ENCODE measurements at places on chromosomes 4 and X. TPM values are rescaled to one million over a fixed set of nuclear protein-coding genes. Genes with fewer than 3 reads are reported as not detected.

Gene ITGB1BP2
- 2.4 TPM for total RNA-seq

Gene FSTL5
- not detected for total RNA-seq

Gene MAGT1
- total RNA-seq, result 43.5 TPM

Gene MAGEC2
- not detected for total RNA-seq

Gene FHL1
- 98.0 TPM for total RNA-seq

Gene ADAMTS3
- 0.51 TPM for total RNA-seq

Gene CLDN2
- not detected for total RNA-seq

Gene SHROOM2
- 3.7 TPM for total RNA-seq

Gene BTK
- total RNA-seq, result 81.5 TPM

Gene F11
- total RNA-seq, result not detected

Gene TRIM75
- not detected for total RNA-seq

Gene MAGEB17
- not detected for total RNA-seq

Gene SH2D1A
- 19.5 TPM for total RNA-seq

Gene CT45A2
- not detected for total RNA-seq

Gene PDHA1
- total RNA-seq, result 114 TPM

Gene BEX2
- total RNA-seq, result 19.6 TPM

Gene IL9R
- total RNA-seq, result 2.5 TPM

Gene MFSD8
- 42.5 TPM for total RNA-seq

Gene MTCP1
- 2.0 TPM for total RNA-seq

Gene MAGEB2
- total RNA-seq, result not detected

Gene MAGEA12
- total RNA-seq, result not detected

Gene TLR1
- total RNA-seq, result 86.4 TPM

Gene ARHGAP4
- 176 TPM for total RNA-seq

Gene AFM
- not detected for total RNA-seq

Gene BCLAF3
- total RNA-seq, result 16.4 TPM

Gene ATP5ME
- total RNA-seq, result 88.3 TPM

Gene SHROOM4
- 4.4 TPM for total RNA-seq

Gene FGFR3
- 4.0 TPM for total RNA-seq

Gene ZMAT1
- 25.2 TPM for total RNA-seq

Gene GUCY1B1
- 14.2 TPM for total RNA-seq

Gene ADGRL3
- total RNA-seq, result 0.46 TPM

Gene PCDH10
- total RNA-seq, result 0.13 TPM

Gene DMRTC1B
- 1.4 TPM for total RNA-seq

Gene SOD3
- 11.3 TPM for total RNA-seq

Gene SSX2B
- not detected for total RNA-seq

Gene GAGE12J
- total RNA-seq, result not detected

Gene CTAG2
- 0.46 TPM for total RNA-seq

Gene C4orf51
- not detected for total RNA-seq

Gene ABLIM2
- 127 TPM for total RNA-seq

Gene HSFX4
- total RNA-seq, result not detected

Gene G6PD
- total RNA-seq, result 92.2 TPM

Gene PTCHD1
- total RNA-seq, result 0.33 TPM

All from spleen (tissue), 13 donors.